ENCODE measurements at places on chromosomes 13 and 19.

GRCh38 chr13:32737679-32738078 is 151.4 kb downstream of the PDS5B start:
- no peak for DNase-seq

DNA sequence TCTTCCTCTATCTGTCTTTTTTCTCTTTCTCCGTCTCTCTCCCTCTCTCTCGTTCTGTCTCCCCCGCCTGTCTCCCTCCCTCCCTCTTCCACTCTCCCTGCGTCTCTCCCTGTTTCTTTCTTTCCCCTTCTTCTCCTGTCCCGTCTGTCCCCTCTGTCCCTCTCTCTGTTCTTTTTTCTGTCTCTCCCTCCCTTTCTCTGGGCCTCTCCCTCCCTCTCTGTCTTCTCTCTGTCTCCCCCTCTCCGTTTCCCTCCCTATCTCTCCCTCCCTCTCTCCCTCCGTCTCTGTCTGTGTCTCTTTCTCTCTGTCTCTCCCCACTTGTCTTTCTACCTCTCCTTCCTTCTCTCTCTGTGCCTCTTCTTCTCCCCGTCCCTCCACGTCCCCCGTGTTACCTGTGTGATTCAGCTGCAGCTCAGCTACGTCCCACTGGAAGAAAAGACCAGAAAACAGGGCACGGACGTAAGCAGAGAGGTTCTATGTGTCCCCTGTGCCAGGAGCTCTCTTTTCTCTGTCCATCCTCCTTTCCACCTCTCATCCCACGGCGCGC is 1.2 kb downstream of the CD70 start:
- DNase-seq: no peak

DNA sequence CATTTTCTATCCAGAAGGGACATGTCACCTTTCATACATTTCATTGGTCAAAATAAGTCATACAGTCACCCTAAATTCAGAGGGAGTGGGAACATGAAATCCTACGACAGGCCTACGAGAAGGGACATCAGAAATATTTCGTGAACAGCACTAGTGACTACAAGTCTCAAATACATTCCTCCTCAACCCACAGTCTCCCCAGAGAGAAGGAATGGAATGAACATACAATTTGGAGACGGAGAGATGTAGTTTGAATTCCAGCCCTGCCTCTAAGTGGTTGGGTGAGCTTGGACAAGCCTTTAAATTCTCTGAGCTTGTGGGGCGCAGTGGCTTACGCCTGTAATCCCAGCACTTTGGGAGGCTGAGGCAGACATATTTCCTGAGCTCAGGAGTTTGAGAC is 9.9 kb downstream of the SERTM1 start:
- DNase-seq: no peak

GRCh38 chr13:31452525-31452924 is 252.8 kb downstream of the B3GLCT start:
- no peak for DNase-seq

GRCh38 chr13:113260996-113261395 is 36.0 kb upstream of the LAMP1 start:
- no peak for DNase-seq

DNA sequence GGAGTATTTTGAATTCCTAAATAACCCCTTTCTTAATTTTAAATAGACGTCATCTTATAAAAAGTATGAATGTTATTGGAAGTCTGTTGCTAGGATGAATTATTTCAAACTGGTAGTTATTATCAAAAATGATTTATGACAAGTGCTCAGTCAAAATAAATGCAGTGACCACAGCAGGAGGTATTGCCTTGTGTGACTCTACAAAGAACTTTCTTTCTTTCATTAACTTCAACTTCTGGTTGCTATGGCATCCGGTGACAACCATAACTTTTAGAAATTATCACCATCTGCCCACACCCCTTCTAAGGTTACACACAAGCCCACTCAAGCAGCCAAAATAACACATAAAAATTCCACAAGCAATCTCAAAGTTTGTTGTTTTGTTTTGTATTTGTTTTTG is 189.9 kb downstream of the DACH1 start:
- no peak for DNase-seq

DNA sequence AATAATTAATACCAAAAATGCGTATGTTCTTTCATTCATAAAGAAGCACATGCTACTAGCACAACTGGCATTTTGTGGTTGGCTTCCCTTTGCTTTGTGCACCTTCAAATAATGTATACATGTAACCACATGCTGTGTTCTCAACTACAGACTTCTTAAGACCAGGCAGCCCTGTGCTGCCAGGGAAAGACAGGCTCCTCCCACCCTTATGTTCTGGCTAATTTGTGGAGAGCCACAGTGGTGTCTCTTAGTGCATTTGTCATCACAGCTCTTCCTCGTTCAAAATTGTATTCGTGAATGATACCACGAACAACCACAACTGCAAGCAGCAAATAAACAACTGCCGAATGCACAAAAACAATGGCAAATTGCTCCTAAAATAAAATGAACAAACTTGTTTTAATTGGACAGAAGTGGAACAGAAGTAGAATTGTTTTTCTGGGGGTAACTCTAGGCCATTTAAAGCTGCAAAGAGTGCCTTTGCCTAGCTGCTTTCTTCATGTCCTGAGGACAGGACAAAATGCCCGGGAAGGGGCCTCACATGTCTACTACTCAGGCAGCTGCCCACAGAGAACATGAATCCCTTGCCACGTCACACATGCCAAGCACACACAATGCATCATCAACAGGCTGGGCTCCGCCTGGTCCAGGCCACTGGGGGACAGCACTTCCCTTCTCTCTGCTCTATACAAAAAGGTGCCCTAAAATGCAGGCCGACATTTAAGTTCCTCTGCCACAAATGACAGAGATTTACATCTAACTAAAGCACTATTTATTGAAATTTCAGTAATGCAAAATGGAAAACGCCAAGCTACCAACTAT is 21.7 kb downstream of the IRS2 start:
- DNase-seq: no peak

GRCh38 chr19:44573627-44574026 is 39.7 kb upstream of the IGSF23 start:
- DNase-seq: no peak

GRCh38 chr19:15292140-15292539 is 40.2 kb downstream of the BRD4 start:
- no peak for DNase-seq

GRCh38 chr19:37999309-38000213 is 92.6 kb downstream of the SIPA1L3 start:
- no peak for DNase-seq

- DNase-seq: no peak
These were observed 23.9 kb downstream of the OPA3 start for GRCh38 chr19:45560686-45561085.

DNA sequence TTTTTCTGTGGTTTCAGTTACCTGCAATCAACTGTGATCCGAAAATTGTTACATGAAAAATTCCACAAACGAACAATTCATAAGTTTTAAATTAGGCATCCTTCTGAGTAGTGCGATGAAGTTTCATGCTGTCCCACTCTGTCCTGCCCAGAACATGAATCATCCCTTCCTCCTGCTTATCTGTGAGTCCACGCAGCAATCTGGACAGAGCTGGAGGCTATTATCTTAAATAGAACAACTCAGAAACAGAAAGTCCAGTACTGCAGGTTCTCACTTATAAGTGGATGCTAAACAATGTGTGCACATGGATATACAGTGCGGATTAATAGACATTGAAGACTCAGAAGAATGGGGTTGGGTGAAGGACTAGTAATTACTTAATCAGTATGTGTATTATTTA is 583.7 kb upstream of the SPRY2 start:
- DNase-seq: no peak

- DNase-seq: peak; percentile 76
These were observed 11.9 kb downstream of the SELENOW start for GRCh38 chr19:47790398-47790814.

DNA sequence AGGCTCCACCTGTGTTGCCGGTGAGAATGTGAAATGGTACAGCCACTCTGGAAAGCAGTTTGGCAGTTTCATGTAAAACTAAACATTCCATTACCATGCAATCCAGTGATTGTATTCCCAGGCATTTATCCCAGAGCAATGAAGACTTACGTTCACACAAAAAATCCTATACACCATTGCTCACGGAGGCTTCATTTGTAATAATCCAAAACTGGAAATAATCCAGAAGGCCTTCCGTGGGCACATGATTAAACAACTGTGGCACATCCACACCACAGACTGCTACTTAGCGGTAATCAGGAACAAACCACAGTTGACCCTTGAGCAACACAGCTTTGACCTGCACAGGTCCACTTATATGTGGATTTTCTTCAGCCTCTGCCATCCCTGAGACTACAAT is 339.7 kb downstream of the MTUS2 start:
- DNase-seq: no peak

GRCh38 chr19:55866521-55866920 is 30.2 kb downstream of the NLRP4 start:
- no peak for DNase-seq

- peak; percentile 20 for DNase-seq
These were observed 103.7 kb upstream of the EDNRB start for GRCh38 chr13:78022164-78022877.

GRCh38 chr19:8700956-8701355 is 2.4 kb upstream of the ACTL9 start:
- no peak for DNase-seq

- no peak for DNase-seq
These were observed 9.6 kb downstream of the HSPBP1 start for GRCh38 chr19:55270172-55270942.

DNA sequence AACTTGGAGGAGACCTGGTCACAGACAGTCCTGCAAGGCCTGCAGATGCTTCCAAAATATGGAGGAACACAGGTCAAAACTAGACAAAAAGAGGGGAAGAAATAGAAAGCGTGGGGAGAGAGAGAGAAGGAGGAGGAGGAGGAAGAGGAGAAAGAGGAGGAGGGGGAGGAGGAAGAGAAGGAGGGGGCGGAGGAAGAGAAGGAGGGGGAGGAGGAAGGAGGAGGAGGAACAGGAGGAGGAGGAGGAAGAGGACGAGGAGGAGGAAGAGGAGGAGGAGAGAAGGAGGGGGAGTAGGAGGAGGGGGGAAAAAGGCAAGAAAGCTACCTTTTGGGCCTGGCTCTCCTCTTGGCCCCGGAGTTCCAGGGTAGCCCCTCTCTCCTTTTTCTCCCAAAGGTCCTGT is 105.8 kb downstream of the COL4A1 start:
- DNase-seq: no peak

GRCh38 chr19:41530761-41531301 is 45.1 kb upstream of the CEACAM21 start:
- DNase-seq: no peak

DNA sequence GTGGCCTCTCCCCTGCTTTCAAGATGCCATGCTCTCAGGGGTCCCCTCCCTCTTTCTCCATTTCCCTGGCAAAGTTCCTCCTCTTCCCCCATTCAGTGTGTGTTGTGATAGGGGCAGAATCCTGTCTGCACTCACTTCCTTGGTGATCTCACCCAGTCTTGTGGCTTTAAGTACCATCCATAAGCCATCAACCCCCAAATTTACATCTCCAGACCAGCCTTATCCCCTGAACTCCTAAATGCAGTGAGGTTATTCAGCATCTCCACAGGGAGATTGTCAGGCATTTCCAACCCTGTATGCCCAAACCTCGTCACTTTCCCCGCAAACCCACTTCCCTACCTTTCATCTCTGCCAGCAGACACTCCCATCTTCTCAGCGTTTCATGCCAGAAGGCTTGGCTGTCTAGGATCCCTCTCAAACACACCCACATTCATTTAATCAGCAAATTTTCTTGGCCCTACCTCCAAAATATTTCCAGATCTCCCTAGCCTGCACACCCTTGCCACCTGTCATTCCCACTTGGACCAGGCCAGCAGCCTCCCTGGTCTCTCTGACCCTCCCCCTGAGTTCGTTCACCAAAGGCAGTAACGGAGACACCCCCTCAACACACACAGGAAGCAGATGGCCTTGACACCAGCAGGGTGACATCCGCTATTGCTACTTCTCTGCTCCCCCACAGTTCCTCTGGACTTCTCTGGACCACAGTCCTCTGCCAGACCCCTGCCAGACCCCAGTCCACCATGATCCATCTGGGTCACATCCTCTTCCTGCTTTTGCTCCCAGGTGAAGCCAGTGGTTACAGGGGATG is at the start of gene HCST:
Gene HCST, plus strand, starts transcription at position 676 of the 808 bp plus-strand sequence. Its CDS starts 65 bp downstream, at position 741.
- DNase-seq: peak; percentile 54

GRCh38 chr19:12937093-12937926 is 1.1 kb upstream of the CALR start:
- DNase-seq: no peak

DNA sequence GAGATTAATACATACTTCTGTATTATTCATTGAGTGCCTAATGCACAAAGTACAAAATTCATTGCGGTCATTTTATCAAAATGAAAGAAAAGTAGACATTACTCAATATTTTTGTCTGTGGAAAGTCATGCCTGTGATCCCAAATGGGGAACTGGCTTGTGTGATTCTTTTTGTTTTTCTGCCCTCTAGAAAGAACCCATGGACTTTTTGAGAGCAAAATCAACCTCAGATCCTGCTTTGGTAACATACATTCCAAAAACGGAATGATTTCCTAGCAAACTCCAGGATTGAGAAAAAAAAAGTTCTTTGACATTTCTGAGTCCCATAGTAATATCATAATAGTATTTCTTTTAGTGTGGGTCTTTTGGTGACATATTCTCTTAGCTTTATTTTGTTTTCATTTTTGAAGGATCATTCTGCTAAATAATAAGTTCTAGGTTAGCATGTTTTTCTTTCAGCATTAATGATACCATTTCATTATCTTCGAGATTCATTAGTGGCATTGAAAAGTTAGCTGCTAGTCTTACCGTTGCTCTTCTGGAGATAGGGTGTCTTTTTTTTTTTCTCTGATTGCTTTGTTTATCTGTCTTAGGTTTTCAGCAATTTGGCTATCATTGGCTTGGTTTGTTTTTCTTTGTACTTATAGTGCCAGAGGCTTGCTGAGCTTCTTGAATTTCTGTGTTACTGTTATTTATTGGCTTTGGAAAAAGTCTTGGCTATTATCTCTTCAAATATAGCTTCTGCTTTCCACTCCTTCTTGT is 102.4 kb upstream of the CSNK1A1L start:
- DNase-seq: no peak

GRCh38 chr13:19592657-19593180 is 31.4 kb upstream of the TPTE2 start:
- no peak for DNase-seq
